ENCODE measurements at places on chromosomes 13 and 19.

DNA sequence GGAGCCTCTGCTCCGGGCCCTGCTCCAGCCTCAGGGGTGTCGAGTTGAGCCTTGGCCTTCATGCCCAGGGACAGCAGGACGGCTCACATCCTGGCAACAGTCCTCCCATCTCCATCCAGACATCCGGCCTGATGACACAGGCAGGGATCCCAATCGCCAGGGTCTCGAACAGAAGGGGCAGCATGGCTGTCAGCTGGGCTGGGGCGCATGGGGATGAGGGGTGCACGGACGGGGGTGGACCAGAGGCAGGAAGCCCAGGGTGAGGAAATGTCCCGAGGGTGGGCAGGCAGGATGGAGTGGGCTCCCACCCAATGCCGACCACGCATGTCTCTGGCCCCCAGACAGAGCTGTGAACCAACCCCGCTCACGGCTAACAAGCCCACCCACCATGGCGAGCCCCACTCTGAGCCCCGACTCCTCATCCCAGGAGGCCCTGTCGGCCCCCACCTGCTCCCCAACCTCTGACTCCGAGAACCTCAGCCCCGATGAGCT lies 16.2 kb downstream of the EVI5L start:
- DNase-seq = no peak

GRCh38 chr13:106550570-106551135 lies 15.2 kb upstream of the EFNB2 start:
- no peak for DNase-seq

GRCh38 chr13:44873461-44873860 lies 115.8 kb downstream of the NUFIP1 start:
- no peak for DNase-seq

GRCh38 chr19:33156334-33156733 lies 24.4 kb downstream of the WDR88 start:
- no peak for DNase-seq

- DNase-seq = no peak
Measured at GRCh38 chr13:40446365-40446764, 220.1 kb downstream of the FOXO1 start.

- DNase-seq = no peak
Measured at GRCh38 chr19:3335431-3336350, 30.7 kb upstream of the NFIC start.

DNA sequence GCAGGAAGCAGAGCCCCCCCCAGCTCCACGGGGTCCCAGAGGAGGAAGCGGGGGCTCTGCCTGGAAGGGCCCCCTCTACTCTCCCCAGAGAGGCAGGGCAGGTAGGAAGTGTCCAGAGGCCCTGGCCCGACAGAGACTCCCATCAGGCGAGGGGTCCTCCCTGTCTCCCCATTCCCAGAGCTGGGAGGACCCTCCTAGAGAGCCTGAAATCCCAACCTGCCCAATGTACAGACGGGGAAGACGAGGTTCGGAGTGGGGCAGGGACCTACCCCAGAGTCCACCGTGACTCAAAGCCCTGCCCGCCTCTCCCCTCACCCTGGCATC lies 1.1 kb downstream of the TLE2 start:
- no peak for DNase-seq

DNA sequence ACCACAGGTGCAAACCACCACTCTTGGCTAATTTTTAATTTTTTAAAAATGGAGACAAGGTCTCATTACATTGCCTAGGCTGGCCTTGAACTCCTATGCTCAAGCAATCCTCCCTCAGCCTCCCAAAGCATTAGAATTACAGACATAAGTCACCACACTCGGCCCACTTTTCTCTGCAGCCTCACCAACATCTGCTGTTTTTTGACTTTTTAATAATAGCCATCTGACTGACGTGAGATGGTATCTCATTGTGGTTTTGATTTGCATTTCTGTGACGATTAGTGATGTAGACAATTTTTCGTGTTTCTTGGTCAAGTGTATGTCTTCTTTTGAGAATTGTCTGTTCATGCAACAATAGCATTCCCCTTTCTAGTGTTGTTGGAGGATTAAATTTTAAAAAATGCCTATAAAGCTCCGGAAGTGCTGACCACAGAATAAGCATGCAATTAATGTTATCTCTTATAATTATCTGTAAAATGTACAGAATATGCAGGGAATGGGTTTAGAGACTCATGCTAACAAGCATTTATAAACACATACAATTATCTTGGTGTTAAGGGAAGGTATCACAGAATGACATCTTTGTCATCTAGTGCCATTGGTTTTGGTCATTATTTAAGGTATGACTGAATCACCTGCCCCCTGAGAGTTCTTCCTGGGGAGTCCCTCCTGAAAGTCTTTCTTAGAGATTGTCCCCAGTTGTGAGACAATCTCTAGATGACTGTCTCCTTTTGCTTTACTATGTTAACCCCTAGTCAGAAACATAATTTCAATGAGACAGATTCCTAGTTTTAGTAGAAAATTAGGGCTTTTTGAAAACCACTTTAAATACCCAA lies 118.5 kb upstream of the SERTM1 start:
- DNase-seq = no peak

GRCh38 chr19:16052353-16052752 lies 23.9 kb upstream of the TPM4 start:
- no peak for DNase-seq

DNA sequence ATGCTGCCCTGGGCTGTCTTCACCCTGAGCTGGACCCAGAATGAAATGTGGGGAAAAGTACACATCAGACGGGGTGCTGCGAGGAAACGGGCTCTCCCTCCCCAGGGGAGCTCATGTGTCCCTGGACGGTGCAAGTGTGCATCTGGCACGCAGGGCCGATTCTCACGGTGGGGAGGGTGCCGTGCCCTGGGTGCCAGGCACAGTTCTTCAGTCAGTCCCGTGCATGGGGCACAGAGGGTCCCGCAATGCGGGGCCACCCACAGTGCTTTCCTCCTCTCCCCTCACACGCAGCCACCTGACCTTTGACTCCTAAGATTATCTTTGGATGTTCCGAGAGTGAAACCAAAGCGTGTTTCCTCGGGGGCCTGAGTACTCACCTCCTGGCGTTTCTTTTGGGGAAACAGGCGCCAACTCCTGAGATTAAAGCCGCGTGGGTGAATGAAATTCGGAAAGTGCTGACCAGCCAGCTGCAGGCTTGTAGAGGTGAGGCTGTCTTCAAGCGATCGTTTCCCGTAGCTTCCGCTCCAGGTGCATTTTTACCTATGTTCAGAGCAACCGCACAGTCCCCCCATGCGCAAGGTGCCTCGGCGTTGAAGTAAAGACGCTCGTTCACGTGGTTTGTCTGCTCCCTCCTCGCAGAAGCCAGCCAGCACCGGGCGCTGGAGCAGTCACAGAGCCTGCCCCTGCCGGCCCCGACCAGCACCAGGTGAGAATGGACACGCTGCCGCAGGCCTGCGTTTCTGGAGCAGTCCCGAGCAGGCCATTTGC lies 17.5 kb upstream of the F7 start:
- no peak for DNase-seq

GRCh38 chr13:27083183-27083582 lies 88.4 kb downstream of the USP12 start:
- DNase-seq = no peak

- DNase-seq = no peak
Measured at GRCh38 chr19:39870171-39870971, 24.2 kb upstream of the FBL start.

DNA sequence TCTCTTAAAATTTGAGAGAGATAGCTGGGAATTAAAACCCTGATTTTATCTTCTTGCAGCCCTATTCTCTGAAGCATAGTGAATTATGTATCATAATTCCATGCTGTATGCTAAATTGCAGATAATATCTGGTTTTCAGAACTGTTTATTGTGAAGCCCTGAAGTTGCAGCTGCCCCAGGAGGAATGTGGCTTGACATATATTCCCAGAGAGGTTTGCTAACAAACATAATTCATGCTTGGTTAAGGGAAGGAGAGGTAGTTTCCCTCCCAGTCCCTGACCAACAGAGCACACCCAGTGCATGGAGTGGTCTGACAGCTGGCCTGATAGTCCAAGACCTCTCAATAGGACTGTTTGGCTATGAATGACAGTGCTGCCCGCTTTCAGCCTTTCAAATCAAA lies 500.6 kb upstream of the MIR17HG start:
- DNase-seq = no peak

GRCh38 chr13:29583073-29583785 lies 12.3 kb downstream of the SLC7A1 start:
- DNase-seq = no peak

DNA sequence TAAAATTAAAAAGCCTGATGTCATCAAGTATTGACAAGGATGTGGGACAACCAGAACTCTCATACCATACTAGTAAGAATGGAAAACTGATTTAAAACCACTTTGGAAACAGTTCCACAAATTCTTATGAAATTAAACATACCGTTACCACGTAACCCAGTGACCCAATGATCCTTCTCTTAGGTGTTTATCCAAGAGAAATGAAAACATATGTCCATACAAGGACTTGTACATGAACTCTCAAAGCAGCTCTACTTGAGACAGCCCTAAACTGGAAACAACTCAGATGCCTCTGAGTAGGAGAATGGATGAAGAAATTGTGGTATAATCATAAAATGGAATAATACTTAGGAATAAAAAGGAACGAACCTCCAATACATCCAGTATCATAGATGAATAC lies 27.6 kb downstream of the SLC6A16 start:
- no peak for DNase-seq

DNA sequence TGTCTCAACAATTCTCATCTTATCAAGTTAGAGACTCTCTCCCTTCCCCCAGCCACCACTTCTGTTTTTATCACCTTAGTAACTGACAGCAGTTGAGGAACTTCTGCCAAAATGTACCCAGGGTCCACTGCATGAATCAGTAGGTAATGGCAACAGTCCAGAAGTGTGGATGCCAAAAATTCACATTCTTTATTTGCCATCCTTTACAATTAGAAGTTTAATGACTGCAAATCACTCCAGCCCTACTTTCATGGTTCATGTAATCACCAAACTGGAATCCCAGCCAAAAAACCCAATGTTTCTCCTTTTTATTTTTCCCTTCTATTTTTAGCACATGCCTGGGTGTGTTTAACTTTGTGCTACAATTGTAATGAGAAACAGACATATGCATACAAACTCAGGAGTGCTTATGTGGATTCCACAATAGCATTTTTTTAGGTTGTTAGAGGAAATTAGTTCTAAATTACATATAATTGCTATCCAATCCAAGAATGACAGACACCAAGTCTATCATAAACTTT lies 243.5 kb downstream of the RGCC start:
- DNase-seq = peak; percentile 85

DNA sequence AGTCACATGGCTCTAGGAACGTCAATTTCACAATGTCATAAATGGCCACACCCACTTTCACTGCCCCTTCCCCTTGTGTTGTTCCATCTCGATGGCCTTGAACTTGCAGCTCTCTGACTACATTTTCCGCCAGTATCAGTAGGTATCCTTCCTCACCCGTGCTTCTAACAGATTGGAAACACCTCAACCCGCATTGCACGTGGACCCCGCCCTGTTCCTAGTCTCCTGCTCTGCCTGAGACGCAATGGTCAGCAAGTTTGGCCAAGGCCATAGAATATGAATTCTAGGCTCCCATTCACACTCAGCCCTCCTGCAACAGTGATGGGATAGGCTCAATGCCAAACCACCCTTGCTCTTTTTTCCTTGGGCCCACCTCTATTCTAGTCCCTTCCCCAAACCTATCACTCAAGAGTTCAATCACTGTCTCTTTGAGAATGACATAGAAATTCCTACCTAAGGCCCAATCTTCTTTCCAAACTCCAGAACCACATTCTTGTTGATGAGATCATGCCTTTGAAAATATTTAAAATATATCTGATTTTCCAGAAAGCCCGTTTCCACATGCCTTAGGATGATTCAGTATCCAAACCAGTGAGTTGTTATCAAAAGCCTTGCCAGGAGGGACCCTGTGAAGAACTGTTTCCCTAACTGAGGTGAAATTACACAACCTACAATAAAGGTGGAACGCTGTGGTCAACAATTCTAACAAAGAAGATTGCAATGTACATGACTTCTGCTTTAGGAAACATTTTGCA lies 334.6 kb downstream of the MYO16 start:
- no peak for DNase-seq

- no peak for DNase-seq
Measured at GRCh38 chr19:55362990-55363716, at the start of gene GARIN5B. GARIN5B (minus strand) TSS chr19:55363260; CDS start chr19:55363066, 194 bp downstream.

DNA sequence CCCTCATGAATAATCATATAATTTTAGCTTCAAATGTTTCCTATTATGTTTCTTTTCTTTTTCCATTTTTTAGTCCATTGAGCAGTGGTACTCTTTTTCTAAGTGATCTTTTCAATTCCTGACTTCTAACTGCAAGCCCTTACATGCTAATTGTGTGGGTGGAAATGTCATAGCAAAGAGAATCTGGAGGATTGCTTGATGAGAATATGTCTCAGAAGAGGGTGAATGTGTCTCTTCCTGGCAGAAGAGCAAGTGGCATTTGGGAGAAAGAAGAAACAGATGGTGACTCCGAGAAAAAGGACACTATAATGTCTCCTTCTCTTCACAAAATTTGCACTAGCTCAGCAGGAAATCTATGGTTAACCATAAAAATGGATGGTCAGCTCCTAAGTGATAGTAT lies 2320.0 kb downstream of the PCDH9 start:
- DNase-seq = no peak

GRCh38 chr13:85631801-85632200 lies 167.4 kb downstream of the SLITRK6 start:
- DNase-seq = no peak

- no peak for DNase-seq
Measured at GRCh38 chr19:10230861-10231611, at the start of gene S1PR2. S1PR2 (minus strand) TSS chr19:10231331; CDS start chr19:10224905, 6,426 bp downstream.

DNA sequence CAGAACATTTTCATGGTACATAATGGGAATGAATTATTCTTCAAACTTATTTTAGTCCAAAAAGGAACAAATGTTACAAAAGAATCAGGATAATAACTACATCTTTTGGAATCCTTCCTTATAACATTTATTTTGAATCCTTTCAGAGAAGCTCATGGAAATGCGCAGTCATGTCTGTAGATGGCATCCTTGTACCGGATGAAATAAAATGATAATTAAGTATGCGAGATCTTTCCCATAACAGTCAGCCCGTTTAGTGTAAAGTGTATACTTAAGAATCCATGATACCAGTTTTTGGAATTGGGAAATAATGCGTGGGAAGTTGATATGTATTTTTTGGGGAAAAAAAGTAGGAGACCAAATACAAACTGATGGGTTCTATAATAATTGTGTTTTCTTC lies 418.8 kb downstream of the GPC5 start:
- no peak for DNase-seq

GRCh38 chr13:69935043-69935442 lies 172.6 kb upstream of the ATXN8OS start:
- DNase-seq = no peak

DNA sequence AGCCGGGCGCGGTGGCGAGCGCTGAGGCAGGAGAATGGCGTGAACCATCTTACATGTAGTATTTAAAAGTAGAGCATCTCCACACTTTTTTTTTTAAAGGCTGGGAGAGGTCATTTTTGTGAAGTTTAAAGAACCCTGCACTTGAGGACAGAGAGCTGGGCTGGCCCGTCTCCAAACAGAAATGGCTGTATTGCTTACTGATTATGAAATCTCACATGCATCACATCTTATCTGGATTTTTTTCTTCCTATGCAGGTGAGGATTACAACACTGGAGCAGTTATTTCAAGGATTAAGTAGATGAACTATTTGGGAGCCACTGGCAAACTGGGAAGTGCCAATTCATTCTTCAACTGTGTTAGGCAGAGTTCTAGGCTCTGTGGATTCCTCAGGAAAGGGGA lies 59.5 kb downstream of the TEX26 start:
- no peak for DNase-seq

Measured in NCI-H2081 treated with DMSO at 0.1 percent for 48 hours (cell line).